ENCODE measurements at places on chromosomes 5 and 9.

DNA sequence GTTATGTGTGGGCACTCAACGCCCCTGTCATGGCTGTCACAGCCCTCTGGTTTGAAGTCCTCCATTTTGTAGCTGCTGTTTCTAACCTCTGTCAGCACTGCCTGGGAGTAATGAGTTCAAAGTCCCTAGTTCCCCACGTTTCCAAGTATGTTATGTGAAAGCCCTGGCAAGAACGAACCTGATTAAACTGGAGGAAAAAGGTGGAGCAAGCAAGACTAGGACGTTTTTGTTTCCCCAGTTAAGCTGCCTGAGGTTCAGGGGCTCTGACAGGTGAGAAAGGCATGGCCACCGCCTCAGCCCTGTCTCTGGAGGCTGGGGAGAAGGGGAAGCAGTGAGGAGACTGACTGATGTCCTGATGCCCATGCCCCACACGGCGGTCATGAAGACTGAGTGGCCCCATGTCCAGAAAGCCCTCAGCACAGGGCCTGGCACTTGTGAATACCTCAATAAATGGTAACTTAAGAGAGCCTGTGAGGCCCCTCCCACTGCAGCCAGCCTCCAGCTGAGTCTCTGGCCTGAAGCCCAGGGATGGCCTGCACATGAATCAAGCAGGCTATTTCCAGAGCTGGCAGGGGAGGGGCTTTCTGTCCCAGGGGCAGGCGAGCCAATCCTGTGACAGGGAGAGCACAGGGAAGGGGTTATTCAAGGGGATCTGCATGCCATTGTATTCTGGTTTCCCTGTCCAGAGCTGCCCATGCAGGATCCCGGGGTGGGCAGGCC lies 61.8 kb downstream of the PFDN1 start:
- DNase-seq, result peak; percentile 60

GRCh38 chr9:91220021-91220420 lies 141.7 kb downstream of the AUH start:
- DNase-seq, result no peak

DNA sequence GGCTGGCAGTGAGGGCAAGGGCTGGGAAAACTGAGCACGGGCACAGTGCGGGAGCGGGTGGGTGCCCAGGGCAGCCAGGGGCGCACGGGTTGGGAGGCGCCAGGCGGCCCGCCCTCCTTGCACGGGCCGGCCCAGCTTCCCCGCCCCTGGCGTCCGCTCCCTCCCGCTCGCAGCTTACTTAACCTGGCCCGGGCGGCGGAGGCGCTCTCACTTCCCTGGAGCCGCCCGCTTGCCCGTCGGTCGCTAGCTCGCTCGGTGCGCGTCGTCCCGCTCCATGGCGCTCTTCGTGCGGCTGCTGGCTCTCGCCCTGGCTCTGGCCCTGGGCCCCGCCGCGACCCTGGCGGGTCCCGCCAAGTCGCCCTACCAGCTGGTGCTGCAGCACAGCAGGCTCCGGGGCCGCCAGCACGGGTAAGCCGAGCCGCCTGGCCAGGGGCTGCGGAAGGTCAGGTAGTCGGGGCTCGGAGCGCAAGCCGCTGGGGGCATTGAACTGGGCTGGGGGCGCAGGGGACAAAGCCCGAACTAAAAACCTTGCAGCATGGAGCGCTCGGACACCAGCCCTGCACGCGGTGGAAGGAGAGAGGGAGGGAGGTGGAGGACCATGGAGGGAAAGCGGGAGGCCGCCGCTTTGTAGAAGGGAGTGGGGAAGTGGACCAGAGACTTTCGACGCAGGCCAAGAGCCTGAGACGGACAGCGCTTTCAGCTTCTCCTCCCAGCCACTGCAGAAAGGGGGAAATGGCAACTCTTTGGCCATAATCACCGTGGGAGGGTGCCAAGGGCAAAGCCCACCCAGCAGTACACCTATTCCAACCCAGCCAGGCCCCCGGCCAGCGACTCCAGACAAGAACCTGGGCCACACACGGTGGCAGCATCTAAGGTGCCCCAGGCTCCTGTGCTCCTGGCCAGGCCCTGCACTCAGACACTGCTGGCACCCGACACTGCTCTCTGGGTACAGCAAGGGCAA lies at the start of gene TGFBI:
TGFBI (plus strand) TSS at position 207 of the 961 bp plus-strand sequence; CDS start at position 275, 68 bp downstream.
- peak; percentile 9 for DNase-seq

GRCh38 chr5:31397926-31398557 lies 133.9 kb downstream of the DROSHA start:
- no peak for DNase-seq

GRCh38 chr9:137813651-137814415 lies 63.7 kb upstream of the CACNA1B start:
- DNase-seq, result no peak

DNA sequence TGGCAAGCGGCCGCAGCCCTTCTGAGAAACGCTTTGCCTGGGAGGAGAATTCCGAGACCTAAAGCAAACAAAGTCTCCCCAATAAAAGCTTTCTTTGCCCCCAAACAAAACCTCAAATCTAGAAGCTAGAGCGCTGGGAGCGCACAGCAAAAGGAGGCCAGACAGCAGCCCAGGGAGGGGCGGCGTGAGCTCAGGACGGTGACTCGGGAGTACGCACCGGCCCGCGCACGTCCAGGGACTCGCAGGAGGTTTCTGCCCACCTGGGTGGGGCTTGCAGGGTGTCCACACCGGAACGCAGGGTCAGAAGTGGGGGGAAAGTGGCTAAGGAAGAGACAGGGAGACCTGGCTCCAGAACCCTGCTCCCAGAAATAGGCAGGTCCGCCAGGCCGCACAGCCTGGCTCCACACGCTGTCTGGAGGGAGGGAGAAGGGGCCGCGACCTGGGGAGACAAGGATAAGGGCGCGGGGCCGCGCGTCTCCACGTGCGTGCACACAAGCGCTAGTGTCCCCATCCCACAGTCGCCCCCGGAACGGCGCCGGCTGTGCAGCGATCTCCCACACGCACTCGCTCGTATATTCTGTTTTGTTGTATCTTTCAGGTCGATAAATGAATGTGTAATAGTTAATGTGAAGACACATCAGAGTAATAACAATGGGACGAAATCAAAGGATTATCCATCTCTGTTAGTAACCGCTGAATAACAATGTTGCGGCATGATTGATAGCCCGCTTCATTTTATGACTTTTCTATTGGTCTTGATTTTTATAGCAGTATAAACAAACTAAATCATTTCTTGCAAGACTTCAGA lies 2.3 kb upstream of the OTP start:
- no peak for DNase-seq

DNA sequence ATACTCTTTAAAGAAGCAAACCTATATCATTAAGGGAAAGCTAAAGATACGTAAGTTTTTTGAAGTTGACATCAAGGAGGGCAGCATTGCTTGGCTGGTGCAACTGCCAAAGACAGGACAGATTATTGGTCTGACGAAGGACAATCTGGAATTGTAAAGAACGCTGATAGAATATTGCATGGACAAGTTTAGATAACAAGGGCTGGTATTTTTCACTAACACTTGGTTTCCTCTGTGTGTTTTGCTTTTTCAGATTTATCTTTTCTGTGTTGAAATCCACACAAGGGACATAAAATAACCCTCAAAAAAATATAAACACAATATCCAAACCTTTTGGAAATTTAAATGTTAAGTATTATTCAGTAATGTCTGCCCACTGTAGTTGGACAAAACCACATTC lies 39.7 kb downstream of the SLC1A3 start:
- DNase-seq, result no peak

- DNase-seq, result no peak
Observed at GRCh38 chr9:132703336-132703735, 33.1 kb downstream of the GTF3C4 start.

GRCh38 chr9:79829566-79830302 lies 258.0 kb downstream of the TLE4 start:
- DNase-seq, result no peak

DNA sequence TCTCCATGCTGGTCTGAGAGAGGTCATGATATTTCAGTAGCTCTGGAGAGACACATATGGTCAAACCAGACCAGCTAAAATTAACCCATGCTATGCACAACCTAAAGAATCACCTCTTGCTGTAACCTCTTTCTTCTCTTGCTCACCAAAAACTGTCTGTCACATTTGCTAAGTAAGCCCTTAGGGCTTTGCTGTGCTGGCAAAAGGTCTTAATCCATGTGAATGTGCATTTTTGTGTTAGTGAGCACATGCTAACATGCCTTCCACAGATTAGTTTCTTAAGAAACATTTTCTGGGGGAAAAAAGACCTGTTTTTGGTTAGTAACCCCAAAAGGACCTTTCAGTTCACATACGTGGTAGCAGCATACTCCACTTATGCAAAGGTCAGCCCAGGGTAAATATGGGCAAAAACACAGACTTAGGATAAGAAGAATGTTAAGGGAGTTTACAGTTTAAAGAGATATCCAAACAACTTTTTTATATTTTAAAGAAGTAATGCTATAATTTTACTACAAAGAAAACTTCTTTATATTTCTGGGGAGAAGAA lies 124.2 kb upstream of the CCDC152 start:
- DNase-seq, result no peak

- peak; percentile 86 for DNase-seq
Observed at GRCh38 chr5:52787600-52788504, at the start of the genes ITGA1 and PELO. TSS of gene ITGA1 (plus strand) at chr5:52787916. CDS start at chr5:52788354, 438 bp downstream. TSS of gene PELO (plus strand) at chr5:52787916. CDS start at chr5:52800395, 12,479 bp downstream.

GRCh38 chr5:10564838-10565784 lies 1.2 kb downstream of the ANKRD33B start:
- no peak for DNase-seq

DNA sequence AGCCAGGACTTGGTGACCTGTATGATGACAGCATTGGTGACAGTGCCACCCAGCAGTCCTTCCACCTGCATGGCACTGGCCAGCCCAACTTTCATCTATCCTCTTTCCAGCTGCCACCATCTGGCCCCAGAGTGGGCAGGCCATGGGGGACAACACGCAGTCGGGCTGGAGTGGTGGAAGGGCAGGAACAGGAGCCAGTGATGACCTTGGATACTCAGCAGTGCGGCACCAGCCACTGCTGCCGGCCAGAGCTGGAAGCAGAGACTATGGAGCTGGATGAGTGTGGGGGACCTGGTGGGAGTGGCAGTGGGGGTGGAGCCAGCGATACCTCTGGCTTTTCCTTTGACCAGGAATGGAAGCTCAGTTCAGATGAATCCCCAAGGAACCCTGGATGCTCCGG lies 56.9 kb downstream of the RUSC2 start:
- DNase-seq, result no peak

DNA sequence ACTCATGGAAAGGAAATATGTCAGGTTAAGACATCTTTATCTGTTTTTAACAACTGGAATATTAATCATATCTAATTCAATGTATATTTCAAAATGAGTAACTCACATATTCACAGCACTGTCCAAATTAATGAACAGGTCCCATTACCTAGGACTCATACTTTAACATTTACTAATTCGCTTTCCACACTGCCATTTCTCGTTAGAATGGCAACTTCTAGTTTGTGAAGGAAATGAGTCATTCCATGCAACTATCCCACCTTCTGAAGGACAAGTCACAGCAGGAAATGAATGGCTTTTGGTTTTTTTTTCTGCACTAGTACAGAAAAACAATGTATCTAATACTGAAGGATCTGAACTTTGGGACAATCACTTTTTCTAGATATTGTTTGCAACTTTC lies 24.6 kb upstream of the IFNK start:
- DNase-seq, result no peak

DNA sequence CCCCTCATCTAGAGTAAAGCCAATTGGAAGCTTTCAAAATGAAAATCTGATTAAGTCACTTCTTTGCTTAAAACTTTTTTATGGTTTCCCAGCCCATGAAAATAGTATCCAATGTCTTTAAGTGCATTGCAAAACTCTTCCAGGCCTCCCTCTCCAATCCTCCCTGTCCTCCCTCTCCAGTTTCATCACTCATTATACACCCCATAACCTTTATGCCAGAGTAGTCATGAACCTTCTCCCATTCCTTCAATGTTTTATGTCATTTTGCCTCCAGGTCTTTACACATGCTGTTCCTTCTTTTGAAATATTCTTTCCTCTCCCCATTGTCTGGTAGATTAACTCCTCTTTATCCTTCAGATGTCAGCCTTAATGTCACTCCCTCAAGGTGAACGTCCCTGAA lies 8.1 kb upstream of the ZNF354A start:
- no peak for DNase-seq

GRCh38 chr9:96674906-96675538 lies 19.9 kb upstream of the PRXL2C start:
- DNase-seq, result no peak

GRCh38 chr5:111848476-111848875 lies 91.5 kb upstream of the NREP start:
- DNase-seq, result no peak

DNA sequence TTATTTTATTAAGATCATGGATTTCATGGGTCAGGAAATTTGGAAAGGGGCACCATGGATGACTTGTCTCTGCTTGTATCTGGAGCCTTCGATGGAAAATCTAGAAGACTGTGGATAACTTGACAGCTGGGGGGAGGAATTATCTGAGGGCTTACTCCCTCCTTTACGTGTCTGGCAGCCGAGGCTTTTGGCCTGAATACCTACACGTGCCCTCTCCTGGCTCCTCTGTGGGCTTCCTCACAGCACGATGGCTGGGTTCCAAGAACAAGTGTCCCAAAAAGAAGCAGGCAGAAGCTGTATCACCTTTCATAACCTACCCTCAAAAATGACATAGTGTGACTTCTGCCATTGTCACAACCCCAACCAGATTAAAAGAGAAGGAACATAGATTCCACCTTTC lies 228.9 kb downstream of the GRIA1 start:
- DNase-seq, result no peak

DNA sequence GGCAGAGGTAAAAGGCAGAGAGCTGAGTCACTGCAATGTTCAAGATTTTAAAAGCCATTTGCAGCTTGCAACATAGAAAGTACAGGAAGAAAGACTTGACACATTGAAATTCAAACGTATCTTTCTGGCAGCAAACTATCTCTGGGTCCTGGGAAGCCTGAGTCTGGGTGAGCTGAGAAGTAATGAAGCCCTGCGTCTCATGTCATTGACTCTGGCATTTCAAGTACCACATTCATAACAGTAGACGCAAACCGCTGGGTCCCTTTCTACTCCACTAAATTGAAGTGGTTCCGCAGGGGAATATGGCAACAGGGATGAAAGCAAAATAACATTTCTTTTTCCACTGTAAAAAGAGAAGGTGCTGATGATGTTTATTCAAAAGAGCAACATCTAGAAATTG lies 694.3 kb downstream of the BRINP1 start:
- DNase-seq, result no peak

DNA sequence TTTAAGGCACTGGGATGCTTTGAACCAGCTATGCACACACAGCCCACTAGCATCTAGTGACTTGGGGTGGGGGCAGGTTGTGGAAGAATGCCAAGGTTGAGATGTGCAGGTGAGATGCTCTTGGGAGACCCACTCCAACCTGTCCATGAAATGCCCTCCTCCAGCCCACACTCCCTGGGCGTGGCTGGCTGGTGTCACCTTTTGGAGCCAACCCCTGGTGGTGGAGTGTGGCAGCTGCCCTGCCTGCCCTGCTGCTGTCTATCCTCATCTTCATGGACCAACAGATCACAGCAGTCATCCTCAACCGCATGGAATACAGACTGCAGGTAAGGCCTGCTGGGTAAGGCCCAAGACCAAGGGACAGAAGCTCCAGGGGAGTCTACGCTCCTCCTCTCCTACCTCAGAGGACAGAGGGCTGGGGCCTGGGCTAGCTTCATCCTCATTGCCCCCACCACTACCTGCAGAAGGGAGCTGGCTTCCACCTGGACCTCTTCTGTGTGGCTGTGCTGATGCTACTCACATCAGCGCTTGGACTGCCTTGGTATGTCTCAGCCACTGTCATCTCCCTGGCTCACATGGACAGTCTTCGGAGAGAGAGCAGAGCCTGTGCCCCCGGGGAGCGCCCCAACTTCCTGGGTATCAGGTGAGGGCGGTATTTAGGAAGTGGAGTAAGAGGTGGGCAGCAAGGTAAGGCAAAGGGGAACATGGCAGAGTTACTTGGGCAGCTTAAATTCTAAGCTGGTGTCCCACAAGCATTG lies 7.4 kb downstream of the SLC4A9 start:
- no peak for DNase-seq
